ENCODE measurements at places on chromosomes 5 and 9.

GRCh38 chr5:177964471-177964870, 31.6 kb downstream of the PROP1 start:
- no peak for DNase-seq

DNA sequence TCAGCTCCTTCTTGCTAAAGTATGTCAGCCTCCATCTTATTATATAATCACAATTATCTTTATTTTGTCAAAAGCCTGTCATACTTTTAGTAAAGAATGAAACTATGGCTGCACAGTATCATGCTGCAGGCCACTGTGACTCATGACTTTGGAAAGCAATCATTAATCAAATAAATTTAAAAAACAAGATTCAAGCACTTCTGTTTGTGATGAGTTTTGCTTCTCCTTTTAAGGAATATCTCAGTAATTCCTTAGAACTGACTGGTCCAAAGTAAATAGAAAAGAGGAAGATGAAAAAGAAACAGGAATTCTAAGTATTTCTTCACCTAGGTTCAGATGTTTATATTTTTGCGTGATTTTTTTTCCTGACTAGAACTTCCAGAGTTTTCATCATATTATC, 83.1 kb downstream of the EDIL3 start:
- DNase-seq: no peak

DNA sequence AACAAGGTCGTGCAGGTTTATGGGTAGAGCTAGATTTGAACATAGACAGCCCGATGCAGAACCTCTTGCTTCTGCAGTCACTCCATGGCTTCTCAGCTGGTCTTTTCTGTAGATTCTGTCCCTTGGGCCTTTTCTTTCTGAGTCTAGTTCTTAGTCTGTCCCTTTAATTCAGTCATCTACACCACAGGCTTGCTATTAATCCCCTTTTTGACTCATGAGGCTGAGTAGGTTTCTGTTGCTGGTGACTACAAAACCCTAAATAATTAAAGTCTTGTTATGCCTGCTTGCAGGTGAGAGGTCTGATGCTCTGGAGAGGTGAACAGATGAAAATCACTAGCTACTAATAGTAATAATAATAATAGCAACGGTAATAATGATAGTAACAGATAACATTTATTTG, 19.3 kb upstream of the STRBP start:
- DNase-seq: no peak

DNA sequence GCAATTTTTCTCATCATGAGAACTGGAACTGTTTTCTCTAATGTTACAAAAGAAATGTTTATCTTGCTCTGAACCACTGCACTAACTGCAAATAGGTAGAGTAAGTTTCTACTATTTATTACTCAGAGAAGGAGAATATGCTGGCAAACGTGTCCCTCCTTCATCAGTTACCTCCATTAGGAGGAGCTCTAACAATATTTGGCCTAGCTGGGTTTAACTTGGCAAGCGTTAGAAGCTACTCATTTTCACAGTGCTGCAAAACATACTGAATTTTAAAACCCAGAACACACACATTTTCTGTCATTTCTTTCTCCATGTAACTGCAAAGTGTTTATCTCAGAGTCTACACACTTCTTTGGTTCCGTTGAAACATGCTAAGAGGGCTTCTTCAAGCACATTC, 101.0 kb upstream of the GABRG2 start:
- no peak for DNase-seq

- DNase-seq: no peak
Measured at GRCh38 chr9:137813167-137813566, 64.4 kb upstream of the CACNA1B start.

DNA sequence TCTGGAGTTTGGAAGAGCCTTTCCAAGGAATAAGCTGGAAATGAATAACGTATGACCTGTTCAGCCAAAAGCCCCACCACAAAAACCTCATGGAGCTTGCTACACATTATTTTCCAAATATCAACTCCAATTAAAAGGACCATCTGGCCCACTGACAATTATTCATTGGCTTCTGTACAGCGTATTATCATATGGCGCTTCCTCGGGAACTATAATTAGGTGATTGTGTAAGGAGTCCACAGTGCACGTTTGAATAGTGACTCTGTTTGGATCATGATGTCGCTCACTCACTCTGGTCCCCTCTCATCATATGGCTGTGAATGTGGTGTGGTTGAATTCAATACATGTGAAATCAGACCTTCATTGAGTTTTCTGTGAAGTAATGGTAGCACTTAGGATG, 52.1 kb downstream of the GDNF start:
- DNase-seq: no peak

DNA sequence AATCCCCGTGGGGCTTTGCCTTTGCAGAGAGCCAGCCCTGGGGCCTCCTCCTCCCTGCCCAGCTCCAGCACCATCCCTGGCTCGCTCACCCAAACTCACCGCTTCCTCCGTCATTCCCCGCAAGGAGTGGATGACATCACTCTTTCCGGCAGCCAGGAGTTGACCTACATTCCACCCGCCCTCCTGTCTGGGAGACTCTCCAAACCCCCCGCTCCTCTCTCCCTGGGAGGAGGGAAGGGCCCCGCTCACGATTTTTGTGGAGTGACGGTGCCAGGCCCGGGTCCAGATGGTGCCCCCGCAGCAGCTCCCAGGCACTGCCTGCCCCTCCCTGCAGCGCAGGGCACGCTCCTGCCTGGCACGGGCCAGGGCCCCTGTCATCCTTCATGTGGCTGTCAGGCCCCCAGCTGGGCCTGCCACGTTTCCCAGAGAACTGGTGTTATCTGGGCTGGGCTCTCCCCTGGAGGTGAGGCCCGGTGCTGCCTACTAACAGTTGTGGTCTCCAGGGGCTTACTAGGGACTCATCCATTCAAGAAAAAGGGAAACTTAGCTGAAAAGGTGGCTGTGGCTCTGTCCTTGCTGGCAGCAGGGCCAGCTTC, 52.3 kb downstream of the NTNG2 start:
- peak; percentile 85 for DNase-seq

DNA sequence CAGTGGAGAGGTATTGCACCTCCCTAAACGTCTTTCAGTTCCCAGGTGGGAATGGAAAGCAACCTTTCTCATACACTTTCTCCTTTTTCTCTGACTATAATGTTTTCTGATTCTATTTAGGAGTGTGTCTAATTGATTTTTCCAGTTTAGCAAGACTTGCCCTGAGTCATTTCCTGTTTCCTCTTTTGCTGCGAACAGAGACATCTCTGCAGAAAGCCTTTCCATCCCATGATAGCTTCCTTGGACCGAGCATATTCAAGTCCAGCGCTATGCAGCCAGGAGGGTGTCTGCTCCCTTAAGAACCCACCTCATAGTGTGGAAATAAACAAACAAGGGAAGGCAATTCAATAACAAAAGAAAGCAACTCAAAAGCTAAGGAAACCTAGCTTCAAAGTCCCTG, 60.0 kb upstream of the CDH6 start:
- no peak for DNase-seq

DNA sequence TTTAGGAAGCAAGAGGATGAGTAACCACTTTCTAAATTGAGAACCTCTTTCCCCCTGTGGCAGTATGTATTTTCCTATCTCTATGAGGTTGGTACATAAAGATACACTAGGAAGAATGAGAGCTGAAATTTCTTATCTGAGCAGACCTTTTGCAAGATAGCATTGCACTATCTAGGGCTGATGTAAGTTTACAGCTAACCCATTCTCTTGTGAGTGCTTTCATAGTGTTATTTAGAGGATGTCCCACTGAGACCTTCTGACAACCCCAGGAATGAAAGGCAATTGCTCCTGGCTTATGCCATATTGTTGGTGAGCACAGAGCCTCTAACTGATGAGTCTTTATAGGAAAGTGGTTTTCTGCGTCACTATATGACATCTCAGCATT, 1209.3 kb upstream of the CDH6 start:
- DNase-seq: no peak

DNA sequence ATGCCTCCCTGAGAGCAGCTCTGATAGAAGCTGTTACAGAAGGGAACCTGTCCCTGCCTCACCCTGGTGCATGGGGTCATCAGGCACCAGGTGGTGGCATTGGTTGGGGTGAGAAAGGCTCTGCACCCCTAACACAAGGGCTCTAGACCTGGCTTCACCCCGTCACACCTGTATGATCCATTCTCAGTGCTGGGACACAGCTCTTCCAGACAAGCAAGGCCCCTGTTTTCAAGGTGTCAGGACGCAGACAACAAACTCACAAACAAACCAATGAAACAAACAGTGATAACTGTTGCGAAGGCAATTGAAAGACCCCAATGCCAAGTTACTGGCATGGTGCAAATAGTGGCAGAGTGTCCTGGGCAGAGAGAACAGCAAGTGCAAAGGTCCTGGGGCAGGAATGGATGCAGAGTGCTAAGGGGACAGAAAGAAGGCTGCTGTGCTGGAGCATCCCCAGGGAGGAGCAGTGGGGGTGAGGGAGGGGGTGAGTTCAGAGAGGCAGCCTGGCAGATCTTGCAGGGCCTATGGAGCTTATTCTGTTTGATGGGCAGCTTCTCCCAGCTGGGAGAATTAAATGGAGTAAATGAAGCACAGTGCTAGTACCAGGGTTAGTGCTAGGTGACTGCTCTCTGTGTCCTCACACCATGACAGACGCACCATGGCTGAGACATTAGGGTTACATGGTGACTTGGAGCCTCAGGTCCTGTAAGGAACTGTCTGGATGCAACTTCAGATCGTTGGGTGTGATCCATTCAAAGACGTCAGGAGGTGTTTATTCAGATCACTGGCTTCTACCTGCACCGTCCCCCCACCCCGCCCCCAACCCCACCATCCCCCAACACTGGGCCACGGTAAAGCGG, 67.9 kb upstream of the UNC5A start:
- no peak for DNase-seq

GRCh38 chr5:77409870-77410621, 82.1 kb downstream of the WDR41 start:
- DNase-seq: no peak

DNA sequence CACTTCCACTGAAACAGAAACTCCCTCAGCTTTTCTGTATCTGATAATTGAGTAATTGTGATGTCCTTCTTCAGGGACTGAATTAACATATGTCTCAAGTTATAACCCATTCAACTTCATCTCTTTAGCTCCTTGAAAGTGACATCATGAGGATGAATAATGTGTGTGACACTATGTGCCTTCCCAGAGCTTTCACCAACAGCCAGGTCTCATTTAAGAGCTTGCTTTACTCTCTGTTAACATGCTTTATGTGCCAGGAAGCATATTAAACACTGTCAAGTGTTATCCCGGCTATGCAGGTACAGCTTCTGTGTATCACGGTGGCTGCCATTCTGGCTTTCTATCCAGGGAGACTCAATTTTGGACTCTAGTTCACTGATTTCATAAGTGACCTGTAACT, 799.9 kb downstream of the CDH12 start:
- peak; percentile 68 for DNase-seq

DNA sequence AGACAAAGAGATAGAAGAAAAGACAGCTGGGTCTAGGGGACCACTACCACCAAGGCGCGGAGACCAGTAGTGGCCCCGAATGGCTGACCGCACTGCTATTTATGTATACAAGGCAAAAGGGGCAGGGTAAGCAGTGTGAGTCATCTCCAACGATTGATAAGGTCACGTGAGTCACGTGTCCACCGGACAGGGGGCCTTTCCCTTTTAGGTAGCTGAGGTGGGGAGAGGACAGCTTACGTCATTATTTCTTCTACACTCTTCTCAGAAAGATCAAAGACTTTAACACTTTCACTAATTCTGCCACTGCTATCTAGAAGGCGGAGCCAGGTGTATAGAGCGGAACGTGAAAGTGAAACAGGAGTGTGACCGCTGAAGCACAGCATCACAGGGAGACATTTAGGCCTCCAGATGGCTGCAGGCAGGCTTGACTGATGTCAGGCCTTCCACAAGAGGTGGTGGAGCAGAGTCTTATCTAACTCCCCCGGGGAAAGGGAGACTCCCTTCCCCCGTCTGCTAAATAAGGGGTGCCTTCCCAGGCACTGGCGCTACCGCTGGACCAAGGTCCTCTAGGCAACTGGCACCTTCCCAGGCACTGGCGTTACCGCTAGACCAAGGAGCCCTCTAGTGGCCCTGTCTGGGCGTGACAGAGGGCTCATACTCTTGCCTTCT, 6.1 kb upstream of the PRR16 start:
- DNase-seq: peak; percentile 15

DNA sequence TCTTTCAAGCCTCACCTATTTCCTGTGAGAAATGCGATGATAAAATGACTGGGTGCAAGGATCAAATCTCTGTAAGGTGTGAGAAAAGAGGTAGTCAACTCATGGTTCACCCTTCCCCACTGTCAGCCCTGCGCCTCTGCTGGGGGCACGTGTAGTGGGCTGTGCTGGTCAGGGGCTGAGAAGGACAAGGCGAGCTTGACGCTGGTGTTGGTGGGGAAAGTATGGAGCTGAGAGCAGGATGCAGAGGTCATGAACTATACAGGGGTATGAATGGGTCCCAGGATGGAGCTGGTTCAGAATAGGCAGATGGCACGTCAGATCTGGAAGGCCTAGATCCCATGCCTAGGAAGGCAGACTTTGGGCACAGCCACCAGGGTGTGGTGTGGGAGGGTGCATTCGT, 20.6 kb downstream of the PITX1 start:
- DNase-seq: no peak
